Foreskin keratinocyte (primary cell): ENCODE measurements at places on chromosomes 11 and 22.

DNA sequence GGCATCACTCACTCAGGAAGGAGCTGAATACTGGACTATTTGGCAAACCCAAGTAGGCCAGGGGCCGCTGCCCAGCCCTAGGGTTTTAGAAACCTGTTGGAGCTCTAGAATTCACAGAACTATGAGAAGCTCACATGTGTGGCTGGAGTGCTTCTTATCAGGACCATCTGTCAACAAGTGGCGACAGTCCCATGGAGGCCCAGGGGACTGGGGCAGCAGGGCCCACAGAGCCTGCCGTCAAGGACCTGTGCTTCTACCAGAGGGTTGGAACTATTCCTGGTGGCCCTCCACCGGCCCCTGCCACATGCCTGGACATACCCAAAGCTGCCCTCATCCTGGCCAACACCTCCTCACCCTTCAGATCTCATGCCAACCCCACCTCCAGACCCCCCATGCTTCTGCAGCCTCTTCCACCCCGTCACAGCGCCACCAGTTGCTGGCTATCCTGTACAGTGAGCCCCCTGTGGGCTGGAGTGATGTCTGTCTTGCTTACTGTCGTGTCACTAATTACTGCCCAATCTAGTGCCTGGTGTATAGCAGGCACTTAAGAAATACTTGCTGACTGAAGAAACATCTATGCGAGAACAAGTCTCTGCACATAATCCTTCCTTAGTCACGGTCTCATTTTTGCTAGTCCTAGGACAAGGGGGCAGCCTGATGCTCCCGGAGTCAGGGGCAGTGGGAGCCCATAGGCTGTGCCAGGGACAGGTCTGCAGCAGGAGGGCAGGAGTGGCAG, 27.2 kb upstream of the RASL10A start:
- peak; percentile 63 for DNase-seq

DNA sequence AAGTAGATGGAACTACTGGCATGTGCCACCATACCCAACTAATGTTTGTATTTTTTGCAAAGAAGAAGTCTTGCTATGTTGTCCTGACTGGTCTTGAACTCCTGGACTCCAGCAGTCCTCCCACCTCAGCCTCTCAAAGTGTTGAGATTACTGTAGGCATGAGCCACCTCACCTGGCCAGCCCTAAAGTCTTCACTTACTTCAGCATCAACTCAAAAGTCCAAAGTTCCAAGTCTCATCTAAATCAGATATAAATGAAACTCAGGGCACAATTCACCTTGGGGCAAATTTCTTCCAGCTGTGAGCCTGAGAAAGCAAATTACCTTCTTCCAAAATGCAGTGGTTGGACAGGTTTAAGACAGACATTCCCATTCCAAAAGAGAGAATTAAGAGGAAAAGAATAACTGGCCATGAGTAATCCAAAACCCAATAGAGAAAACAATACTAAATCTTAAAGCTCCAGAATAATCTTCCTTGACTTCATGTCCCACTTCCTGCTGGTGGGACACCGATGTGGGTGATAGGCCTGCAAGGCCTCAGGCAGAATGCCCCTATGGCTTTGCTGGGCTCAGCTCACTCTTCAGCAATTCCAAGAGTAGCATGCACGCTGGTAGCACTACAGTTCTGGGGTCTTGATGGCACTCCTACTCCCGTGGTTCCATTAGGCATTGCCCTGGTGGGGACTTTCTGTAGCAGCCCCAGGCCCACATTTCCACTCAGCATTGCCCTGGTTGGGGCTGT, 50.3 kb downstream of the TUG1 start:
- DNase-seq = peak; percentile 11

DNA sequence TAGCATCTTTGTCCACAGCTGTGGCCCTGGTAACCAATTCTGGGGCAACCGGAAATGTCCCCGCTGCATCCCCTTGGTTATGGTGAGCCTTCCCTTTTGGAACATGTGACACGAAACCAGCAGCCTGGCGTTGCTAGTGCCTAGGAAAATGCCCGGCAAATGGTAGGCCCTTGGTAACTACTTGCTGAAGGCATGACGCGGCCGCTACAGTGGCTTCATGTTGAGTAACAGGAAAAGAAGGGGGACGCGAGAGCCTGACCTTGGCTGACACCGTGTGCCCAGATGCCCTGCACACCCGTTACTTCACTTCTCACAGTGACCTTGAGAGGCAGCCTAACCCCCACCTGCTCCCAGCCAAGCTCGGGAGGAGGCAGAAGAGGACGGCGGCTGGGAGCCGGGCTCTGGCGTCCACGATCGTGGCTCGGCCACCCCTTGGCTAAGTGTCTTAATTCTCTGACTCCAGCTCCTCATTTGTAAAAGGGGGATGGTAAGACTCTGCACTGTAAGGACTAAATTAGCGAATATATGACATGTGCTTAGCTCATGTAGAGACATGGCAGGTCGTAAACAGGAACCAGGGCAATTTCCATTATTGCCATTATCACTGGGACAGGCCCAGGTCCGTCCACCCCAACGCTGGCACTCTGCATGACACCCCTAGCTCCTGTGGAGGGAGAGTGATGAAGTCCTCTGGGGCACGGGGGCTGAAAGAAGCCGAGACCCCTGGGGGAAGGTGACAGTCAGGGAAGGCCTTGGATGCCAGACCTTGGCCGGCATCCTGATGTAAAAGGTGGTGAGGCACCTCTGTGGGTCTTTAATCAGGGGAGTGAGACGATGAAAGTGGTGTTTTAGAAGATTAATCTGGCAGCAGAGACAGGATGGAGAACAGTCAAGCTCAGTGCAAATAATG, 18.9 kb downstream of the IFT27 start:
- DNase-seq = no peak

GRCh38 chr11:110242746-110243145, 53.7 kb downstream of the RDX start:
- no peak for DNase-seq

DNA sequence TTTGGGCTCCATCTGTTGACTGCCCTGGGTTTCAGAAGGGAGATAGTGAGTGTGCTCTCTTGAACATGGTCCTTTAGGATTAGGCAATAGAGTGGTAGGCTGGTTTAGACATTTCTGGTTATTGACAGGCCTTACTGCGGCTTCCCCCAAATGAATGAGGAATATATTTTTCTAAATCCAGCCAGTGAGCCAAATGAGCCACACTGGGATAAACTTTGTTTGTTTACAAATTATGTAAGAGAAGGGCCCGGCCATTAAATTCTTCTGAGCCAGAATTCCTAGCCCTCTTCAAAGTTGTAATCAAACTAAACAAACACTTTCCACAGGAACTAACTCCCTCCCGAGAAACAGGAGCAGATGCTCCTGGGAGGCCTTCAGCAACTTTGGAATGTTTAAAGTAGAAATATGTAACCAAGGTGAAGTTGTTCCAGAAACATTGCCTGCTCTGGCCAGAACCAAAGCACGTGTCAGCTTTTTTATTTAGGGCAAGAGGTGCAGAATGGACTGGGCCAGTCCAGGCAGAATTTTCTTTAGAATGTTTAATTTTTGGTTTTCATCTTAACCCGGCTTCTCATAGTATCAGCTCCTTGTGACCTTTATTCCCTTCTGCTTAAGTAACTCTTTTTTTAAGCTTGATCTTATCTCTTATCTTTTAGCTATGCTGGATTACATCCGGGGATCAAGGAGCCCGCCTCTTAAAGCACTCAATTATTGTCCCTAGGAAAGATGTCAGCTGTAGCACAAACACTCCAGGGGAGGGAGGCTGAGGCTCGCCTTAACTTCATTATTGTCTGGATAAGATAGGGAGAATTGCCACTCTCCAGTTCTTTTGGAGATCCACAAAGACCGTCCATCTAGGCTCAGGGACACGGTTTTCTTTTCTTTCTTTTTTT, 28.7 kb downstream of the ZNRF3 start:
- DNase-seq = no peak

DNA sequence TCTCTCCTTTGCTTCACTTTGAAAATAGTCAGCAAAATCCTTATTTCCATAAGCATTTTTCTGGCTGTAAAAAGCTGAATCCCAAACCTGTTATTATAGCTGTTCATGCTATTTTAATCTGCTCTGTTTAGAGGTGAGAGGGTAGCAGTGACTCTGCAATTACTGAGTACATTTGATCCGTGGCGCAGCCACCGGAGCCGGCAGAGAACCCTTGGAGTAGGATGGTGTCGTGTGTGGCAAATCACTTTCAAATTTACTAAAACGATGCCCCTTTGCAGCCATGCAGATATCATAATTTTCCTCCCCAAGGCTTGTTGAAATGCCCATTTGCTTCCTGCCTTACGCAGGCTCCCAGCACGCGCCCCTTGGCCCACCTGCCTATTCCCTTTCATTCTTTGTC, 69.6 kb downstream of the ZBTB16 start:
- no peak for DNase-seq

DNA sequence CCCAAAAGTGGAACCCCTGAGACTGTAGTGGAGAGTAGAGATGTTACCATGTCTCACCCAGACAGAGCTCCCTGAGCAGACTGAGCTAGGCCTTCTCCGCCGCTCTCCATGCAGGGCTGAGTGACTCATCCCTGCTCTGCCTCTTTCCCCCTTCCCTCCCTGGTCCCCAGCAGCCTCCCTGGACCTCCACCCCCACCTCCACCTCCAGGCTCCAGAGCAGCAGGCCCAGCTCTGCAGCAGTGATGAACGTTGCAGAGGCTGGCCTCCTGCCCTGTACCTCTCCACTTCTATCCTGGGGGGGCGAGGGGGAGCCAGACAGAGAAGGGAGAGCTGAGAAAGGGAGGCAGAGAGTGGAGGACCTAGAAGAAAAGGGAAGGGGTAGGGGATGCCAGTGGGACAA, 19.3 kb upstream of the ARAP1 start:
- DNase-seq = no peak

GRCh38 chr11:135002236-135002635, 590.2 kb upstream of the B3GAT1 start:
- no peak for DNase-seq
